Left renal pelvis (tissue), 4 donors: ENCODE measurements at places on chromosomes 7 and 10. TPM values are rescaled to one million over a fixed set of nuclear protein-coding genes. Genes with fewer than 3 reads are reported as not detected.

- no peak for DNase-seq
Measured at GRCh38 chr10:15369256-15370211, 1.6 kb downstream of the FAM171A1 start.

GRCh38 chr7:30470771-30471170, 7.8 kb downstream of the NOD1 start:
- DNase-seq, result no peak

DNA sequence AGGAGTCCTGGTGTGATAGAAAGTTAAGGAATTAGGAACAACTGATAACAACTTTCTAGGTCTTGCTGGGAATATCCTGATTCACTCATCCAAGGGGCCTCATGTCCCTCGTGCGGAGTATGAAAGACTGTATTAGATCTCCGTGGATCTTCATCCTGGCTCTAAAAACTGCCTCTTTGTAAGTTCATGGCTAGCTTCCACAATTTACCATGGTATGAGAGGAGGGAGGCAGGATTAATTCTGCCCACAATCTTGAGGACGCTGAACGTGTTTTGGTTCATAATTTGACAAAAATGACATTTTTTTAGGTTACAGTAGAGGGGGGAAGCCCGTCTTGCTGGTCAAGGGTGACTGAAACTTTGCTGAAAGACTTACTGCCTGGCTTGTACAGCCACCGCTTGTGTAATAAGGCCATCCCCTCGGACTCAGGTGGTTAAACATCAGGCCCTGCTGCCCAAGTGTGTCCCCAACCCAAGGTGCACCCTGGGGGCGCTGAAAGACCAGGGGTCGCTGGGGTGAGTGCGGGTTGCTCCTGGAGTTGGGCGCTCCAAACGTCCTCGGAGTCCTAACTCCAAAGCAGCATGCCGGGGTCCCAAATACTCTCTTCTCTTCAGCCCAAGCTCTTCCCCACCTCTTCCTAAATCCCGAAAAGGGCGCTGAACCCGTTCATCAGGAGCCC, 733 bp downstream of the HIBADH start:
- DNase-seq, result peak; percentile 45

GRCh38 chr10:3852147-3852904, 67.3 kb upstream of the KLF6 start:
- DNase-seq, result no peak

DNA sequence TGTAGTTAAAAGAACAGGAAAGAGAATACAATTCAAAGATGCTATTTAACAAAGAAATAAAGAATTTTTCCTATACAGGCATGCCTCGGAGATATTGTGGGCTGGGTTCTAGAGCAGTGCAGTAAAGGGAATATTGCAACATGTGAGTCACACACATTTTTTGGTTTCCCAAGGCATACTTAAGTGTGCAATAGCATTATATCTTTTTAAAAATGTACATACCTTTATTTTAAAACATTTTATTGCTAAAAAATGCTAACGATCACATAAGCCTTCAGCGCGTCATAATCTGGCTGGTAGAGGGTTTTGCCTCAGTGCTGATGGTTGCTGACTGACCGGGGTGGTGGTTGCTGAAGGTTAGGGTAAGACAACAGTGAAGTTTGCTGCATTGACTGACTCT, 54.4 kb downstream of the ESYT2 start:
- no peak for DNase-seq

GRCh38 chr7:138459413-138460175, 465 bp upstream of the TRIM24 start:
- DNase-seq, result peak; percentile 94

DNA sequence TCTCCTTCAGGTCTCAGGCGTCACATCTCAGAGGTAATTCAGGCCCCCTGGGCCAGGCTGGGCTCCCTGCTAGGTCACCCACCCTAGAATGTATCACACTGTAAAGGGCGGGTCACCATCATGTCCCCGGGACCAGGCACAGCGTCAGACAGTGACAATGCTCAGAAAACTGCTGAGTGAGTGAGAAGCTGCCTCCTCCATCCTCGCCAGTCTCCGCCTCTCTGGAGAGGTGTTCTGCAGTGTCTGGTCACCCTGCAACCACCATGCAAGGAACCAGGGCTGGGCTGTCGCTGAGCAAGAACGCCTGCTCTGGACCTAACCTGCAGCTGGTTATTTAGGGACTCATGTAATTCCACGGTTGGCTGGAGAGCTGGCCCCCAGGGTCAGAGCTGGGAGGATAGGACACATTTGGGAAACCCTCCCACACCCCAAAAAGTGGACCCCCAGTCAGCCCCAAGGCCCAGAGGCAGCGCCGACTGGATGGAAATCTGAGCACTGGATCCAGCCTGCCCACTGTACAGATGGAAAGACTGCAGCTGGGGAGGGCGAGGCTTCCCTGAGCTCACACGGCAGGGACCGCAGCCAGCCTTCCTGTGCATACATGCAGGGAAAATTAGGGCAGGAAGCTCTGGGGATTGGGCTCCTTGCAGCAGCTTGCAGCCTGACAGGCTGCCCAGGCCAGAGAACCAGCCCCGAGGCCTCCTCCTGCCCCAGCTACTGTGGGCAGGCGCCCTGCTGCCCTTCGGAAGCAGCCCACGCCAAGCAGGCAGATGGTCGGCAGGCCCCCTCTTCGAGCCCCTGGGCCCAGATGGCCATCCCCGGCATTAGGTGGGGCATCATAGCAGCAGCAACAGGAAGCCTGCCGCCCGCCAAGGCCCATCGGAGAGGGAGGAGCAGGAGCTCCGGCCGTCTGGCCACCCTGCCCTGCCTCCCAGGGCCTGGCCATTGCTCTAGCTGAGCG, 105.4 kb upstream of the ZMIZ1 start:
- DNase-seq, result no peak

DNA sequence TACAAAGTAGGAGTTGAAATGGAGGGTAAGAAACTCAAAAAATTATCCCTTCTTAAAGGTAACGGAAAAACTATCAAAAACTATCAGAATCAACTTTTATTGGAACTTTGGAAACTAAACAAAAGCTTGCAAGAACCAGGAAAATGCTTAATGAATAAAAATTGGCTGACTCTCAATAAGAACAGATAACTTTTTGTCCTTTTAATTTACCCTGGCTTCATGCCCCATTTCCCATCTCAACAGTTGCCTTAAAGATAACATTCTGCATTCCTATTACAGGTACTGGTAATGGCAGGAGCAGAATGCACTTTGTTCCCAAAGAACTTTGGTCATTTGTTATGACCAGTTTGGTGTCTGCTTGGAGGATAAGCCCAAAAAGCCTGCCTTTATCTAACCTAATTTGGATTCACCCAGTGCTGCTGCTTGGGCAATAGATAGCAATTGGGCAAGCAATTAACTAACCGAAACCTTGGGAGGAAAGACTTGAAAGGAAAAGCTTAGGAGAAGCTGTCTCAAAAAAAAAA, 17.8 kb downstream of the CH25H start:
- DNase-seq, result no peak

DNA sequence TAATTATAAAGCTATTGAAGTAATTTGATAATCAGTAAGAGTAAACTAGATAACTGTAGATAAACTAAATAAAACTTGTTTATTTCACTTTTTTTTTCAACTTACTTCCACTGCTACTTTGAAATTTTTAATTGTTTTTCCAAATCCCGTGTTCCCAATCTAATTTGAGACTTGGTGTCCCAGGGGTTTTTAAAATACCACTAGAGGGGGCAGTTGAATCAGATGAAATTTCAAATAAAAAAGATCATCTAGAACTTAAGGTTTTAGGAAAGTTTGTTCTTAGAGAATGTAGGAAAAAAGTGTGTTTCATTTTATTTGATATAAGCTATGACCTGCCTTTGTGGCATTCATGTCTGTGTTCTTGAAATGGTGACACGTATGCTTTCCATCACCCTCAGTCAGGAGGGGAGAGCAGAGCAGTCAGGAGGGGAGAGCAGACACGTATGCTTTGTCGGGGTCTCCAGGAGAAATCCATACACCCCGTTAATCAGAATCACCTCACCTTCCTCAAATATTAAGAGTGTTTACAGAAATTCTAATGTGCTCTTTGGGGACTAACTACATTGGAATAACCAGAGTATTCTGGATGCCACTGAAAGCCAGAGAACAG, 49.9 kb downstream of the C10orf67 start:
- no peak for DNase-seq

DNA sequence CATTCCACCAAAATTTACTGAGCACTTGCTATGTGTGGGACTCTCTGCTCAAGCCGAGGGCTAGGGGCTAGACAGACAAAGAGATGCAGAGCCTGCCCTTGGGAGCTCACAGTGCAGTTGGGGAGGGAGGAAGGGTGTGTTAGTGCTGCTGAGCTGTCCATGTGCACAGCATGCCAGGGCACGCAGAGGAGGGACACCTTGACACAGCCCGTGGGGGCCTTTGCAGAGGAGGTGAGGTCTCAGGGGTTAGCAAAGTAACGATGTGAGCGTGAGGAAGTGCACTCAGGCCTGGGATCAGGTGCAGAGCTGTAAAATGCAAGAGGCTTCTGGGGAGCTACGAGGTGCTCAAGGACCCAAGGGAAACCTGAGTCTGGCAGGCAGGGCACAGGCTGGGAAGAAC, 16.3 kb downstream of the PRKCQ start:
- DNase-seq, result no peak

GRCh38 chr10:111083222-111084095, 6.6 kb downstream of the ADRA2A start:
- DNase-seq, result no peak

DNA sequence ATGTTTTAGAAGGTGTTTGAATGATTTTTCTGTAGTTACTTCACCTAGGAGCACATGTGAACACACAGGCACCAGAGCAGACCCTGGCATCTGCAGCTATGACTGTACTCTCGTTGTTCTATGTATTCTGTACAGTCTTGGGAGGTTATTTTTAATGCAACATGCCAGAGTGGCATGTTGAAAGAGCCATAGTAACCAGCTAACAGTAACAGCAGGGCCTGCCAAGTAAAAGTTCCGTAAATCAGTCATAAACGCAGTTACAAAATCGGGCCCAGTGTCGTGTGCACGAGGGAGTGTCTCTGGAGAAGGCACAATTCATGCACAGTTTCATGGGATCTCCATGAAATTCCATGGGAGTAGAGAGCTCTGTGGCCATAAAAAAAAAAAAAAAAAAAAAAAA, 108.3 kb upstream of the CDK6 start:
- no peak for DNase-seq

- no peak for DNase-seq
Measured at GRCh38 chr10:47441938-47442337, 42.0 kb downstream of the ANXA8 start.

DNA sequence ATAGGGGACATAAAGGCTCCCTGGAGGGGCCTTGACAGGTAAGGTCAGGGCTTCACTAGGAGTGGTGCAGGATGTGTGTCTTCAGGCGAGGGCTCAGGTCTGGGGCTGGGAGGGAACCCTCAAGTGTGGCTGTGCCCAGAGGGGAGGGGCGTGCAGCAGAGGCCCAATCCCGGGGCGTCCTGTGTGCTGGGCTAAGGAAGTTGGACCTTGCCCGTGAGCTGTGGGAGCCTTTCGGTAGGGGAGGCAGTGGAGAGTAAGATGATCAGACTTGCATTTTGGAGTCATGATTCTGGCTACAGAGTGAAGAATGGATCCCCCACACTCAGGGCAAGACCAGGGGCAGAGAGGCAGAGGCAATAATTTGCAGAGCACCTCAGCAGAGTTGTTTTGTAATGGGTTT, 145.4 kb downstream of the BUB3 start:
- DNase-seq, result no peak

DNA sequence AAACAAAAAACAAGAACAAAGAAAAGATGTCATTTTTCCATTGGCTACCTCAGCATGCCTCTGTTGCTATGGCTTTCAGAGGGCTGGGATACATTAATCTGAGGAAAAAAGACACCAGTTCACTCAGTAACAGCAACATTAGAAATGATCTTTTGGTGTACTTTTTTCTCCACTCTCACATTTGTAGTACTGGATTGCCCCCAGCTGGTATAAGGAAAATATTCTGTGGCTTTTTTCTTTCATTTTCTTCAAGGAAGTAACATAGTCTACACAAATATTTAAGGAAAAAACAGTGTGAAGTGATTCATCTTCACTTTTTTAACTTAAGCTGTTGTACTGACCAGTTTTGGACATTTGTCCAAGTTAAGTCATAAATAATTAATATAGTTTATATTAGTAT, 482.3 kb downstream of the SORCS1 start:
- DNase-seq, result no peak

GRCh38 chr7:88589927-88590326, 169.6 kb upstream of the ZNF804B start:
- DNase-seq, result no peak

DNA sequence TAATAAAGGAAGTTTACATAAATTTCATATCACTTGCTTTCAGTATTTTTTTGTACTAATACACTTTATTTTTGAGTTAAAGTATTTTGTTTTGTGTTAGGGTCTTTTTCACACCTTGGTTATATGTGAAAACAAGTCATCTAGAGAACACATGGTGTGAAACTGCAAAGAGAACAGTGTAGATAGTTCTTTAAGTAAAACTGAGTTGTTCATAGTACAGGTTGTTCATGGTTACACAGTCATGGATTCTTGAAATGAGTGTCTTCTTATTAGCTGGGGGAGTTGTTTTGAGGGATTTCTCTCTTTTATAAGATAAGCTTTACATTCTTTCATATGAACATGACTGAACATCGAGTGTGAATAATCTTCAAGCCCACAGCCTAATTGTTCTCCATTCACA, 244.2 kb downstream of the THSD7A start:
- DNase-seq, result no peak

DNA sequence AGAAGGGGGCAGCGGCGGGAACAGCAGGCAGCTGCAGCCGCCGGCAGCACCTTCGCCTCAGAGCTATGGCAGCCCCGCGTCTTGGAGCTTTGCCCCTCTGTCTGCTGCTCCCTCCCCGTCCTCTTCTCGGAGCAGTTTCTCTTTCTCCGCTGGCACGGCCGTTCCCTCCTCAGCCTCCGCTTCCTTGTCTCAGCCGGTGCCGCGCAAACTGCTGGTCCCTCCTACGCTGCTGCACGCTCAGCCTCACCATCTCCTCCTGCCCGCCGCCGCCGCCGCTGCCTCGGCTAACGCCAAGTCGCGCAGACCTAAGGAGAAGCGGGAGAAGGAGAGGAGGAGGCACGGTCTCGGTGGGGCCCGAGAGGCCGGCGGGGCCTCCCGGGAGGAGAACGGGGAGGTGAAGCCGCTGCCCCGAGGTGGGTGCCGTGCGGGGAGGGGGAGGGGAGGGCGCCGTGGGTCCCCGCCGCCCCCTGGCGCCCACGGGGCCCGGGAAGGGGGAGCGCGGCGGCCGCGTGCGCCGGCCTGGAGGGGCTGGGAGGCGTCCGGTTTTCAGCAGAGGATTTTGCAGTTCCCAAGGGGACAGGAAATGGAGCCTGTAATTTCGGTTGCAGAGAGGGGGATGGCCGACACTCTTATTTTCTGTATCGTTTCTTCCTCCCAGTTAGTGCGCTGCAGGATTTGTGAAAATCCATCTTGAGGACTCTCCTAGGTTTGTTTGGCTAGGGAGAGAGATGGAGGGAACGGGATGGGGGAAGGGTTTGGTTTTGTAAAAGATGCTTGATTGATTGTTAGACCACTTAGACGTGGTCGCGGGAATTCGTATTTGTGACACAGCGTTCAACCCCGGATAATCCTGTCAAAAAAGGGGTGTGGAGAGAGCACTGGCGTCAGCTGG, 630 bp downstream of the RSBN1L start:
- DNase-seq, result peak; percentile 40

The PDE6C gene
- polyA plus RNA-seq, result 0.24 TPM

The PPIA gene
- polyA plus RNA-seq, result 1,494 TPM

The HOXA6 gene
- 42.2 TPM for polyA plus RNA-seq

The MYH16 gene
- not detected for polyA plus RNA-seq

The CHAT gene
- polyA plus RNA-seq, result not detected

The CYP3A7 gene
- 14.2 TPM for polyA plus RNA-seq

The GPR37 gene
- polyA plus RNA-seq, result 1.8 TPM

The ZNF487 gene
- 12.2 TPM for polyA plus RNA-seq

The PPP1R3C gene
- 48.9 TPM for polyA plus RNA-seq

The NEUROD6 gene
- not detected for polyA plus RNA-seq

The ZNF425 gene
- polyA plus RNA-seq, result 7.3 TPM

The CYP2C19 gene
- polyA plus RNA-seq, result not detected

The PLAC9 gene
- polyA plus RNA-seq, result 28.2 TPM

The EIF4EBP2 gene
- 58.8 TPM for polyA plus RNA-seq
